Memory B cell (primary cell): ENCODE measurements at places on chromosomes 11 and 22.

- no peak for DNase-seq
Observed at GRCh38 chr11:15557457-15558230, 442.9 kb downstream of the INSC start.

DNA sequence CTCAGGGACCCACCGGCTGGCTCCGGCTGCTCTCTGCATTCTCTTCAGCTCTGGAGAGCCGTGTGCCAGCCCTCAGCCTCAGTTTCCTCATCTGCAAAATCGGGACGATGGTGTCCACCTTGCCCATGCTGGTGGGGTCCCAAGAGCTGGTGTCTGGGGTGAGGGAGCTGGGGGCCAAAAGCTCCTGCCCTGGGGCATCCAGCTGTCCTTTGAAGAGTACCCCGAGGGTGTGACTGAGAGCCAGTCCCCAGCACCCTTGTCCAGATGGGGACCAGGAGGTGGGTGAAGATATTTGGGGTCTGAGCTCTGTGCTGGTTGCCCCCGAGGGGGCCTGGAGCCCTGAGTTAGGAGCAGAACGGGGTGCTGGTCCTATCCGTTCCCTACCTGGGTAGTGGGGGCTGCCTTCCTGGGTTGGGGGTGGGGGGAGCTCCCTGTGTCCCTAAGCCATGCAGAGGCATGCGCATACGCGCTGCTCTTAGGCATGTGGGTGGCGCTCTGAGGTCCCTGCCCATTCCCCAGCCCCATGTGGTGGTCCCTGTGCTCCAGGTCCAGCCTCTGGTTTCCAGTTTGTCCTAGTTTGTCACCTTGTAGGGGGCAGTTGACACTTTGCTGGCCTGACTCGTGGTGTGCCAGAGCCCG lies 4.9 kb downstream of the LRP5 start:
- no peak for DNase-seq

DNA sequence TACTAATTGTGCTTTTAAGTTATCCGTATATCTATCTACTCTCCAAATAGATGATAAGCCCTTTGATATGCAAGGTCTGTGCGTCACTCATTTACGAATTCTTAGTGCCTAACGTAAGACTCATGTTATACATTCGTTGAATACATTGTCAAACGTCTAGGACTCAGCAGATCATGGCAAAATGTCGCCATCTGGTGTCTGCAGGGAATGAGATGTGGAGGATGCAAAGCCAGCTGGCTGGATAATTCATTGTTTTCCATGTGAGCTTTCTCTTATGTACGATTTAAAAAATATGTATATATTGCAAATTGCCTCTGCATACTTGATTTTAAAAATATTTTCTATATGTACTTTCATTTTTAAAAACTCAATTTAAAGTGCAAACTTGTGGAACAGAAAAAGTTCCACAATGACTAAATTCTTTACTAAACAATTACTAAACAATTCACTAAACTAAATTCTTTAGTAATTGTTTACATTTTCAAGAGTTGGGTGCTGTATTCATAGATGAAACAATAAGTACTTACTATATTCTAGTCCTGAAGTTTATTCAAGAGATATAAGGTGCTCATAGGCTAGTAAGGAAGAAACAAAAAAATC lies 33.8 kb downstream of the ZNF202 start:
- peak; percentile 24 for DNase-seq

DNA sequence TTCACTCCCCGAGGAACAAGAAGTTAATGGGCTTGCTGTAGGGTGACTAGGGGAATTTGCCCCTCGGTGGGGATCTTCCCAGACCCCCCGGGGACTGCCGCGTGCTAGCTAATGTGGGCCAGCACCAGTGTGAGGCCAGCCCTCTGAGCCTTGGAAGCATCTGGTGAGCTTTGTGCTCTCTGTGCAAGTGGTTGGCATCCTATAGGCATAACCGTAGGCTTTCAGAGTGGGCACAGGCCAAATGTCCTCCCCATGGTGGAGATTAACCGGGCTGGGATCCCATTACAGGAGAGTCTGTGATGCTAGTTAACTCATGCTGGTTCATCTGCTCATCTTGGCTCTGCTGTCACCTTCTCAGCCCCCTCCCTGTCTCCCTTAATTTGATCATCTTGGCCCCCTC lies 125.7 kb downstream of the TRIM29 start:
- DNase-seq = no peak

DNA sequence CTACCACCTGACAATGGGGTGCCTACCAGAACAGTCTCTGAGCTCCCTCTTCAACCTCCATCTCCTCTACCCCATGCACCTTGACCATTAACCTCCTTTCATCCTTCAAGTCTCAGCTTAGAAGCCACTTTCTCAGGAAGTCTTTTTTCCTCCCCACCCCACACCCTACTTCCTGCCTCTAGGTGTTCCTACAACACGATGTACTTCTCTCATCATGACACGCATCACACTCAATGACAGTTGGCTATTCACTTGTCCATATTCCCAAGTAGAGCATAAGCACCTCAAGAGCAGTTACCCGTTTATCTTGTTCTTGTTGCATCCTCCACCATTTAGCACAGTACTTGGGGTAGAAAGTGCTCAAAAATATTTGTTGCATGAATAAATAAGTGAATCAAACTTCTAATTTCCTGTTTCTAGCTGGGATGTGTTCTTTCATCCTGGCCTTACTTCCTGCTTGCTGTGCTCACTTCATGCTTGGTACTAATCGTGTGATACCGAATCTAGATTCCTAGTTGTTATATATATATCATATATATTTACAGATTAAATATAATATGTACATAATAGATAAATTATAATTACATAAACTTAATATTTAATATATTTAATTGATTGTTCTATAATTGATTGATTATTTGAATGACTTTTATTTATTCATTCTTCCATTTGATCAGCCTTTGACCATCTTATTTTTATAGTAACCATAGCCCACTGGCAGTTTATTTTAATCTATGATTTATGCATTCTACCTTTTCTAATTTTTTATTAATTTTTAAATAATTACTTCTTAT lies 177.5 kb upstream of the TMEM45B start:
- DNase-seq = no peak

DNA sequence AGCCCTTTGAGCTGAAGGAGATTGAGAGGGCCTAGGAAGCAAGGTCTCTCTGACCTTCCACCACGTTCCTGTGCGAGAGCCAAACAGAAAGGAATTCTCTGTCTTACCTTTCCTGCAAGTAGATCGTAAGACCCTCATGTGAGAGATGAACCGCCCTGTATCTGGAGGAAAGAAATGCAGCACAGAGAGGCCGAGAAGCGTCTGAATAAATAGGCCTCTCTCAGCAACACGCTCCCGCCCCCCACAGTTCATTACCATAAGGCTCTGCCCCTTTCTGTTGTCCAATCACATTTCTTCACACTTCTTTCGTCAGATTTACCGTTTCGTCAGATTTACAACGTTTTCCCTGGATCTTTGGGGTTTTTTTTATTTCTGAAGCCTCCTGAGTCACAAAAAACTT lies 90.3 kb downstream of the BLID start:
- no peak for DNase-seq

DNA sequence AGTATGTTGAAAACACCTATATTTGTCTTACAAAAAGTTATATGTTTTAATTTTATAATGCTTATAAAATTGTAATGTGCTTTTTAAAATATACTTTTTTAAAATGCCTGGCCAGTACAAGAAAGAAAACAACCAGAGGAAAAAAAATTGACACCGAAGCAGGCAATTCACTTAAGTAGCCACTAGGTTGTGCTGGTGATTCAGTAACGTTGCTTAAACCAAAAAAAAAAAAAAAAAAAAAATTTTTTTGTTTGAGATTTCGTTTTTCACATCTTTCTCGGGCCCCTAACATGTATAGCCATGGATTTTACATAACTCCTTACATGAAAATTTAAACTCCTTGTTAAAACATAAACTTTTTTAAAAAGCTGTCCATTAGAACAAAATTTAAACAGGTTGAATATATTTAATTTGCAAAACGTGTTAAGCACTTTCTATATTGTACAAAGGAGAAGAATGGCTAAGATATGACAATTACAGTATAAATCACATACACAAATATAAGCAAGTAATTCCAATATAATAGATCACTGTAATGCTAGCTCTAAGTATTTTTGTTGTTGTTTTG lies 9.2 kb downstream of the OR8B4 start:
- DNase-seq = no peak

- DNase-seq = no peak
Observed at GRCh38 chr22:18012531-18012930, 11.8 kb downstream of the MICAL3 start.

DNA sequence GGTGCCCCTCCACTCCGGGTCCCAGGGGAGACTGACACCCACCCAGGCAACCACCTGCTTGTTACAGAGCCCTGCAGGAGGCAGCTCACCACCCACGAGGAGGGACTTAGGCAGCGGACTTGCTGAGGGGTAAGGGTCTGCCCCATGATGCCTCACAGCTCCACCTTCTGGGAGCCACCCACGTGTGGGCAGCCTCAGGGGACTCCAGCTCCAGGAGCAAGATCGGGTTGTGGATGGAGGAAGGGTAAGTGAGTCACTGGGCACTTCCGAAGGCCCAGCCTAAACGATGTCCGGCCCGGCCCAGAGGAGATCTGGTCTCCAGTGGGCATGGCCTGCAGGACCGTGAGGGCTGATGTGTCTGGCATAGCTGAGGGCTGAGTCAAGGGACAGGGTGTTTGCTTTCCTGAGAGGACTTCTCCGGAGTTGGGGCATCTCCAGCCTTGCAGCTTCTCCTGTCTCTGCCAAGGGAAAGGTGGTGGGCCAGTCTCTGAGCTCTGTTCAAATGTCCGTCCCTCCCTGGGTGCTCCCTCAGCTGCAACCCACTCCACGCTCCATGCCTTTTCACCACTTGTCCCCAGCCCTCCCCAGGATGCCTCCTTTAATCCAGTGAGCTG lies 32.3 kb upstream of the P2RY2 start:
- DNase-seq = no peak

DNA sequence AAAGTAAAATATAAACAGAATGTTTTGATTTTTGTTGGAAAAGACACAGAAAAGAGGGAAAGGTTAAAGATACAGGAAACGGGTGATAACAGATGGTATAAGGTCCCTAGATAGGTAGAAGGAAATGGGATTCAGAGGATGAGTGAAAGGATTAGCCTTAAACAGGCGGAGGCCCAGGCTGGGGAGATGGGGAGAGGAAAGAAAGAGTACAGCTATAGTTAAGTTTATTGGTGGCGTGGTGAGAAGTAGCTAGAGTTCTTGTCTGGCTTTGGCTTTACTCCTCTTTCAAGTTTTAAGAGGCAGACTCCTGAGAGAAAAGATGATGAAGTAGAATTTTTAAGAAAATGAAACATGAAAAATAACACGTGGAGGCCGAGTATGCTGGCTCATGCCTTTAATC lies 13.7 kb downstream of the ZBTB44 start:
- DNase-seq = no peak

DNA sequence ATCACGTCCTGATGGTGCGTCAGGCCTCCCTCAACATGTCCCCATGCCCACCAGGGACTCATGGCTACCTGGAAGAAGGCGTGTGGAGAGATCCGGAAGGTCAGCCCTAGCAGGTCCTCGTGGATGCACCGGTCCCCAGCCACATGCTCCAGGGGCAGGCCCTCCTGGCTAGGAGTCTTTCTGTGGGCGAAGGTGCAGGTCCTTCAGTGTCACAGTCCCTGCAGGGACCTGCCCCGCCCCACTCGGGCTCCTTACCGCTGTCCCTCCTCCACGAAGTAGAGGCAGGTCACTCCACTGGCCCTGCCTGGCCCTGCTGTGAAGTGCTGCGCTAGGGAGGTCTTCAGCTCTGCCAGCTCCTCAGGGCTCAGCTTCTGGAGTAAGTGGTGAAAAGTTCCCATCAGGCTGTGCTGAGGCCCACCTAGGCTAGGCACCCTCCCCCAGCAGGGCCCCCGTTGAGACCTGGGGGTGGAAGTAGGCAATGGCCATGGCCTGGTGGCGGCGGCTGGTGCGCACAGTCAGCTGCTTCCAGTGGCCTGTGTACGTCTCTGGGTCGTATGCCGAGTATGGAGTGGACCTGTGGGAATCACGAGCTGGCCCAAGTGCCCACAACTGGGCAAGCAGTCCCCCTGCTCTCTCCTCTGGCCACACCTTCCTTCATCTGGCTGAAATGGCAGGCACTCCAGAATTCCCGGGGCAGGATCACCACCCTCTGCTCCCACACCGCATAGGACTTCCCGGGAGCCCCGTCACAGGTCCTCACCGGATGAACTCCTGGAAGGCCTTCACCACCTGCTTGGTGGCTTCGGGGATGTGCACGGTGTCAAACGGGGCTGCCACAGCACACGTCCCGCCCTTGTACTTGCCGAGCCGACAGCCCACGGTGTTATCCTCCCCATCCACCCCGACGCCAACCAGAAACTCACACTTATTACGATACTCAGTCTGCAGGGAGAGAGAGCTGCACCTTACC lies 1.1 kb upstream of the RANBP1 start:
- DNase-seq = no peak

GRCh38 chr22:20988573-20989322 lies 6.7 kb downstream of the LZTR1 start:
- DNase-seq = no peak

- no peak for DNase-seq
Observed at GRCh38 chr22:32700191-32700882, 101.2 kb upstream of the TIMP3 start.

- no peak for DNase-seq
Observed at GRCh38 chr11:112156956-112157766, 6.7 kb downstream of the IL18 start.

GRCh38 chr11:81026032-81026431 lies 1585.2 kb upstream of the TENM4 start:
- DNase-seq = no peak

DNA sequence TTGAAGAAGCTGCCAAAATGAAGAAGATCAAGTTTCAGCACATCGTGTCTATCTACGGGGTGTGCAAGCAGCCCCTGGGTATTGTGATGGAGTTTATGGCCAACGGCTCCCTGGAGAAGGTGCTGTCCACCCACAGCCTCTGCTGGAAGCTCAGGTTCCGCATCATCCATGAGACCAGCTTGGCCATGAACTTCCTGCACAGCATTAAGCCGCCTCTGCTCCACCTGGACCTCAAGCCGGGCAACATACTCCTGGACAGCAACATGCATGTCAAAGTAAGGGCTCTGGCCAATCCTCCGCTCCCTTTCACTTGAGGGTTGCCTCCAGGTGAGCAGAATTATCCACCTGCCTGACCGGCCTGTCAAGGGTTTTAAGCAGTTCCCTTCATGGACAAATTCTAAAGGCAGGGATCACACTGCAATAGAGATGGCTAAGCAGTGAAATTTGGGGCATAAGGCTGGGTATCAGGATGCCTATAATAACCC lies 6.0 kb downstream of the ANKK1 start:
- DNase-seq = no peak

GRCh38 chr11:76277298-76278175 lies 71.2 kb upstream of the WNT11 start:
- no peak for DNase-seq

DNA sequence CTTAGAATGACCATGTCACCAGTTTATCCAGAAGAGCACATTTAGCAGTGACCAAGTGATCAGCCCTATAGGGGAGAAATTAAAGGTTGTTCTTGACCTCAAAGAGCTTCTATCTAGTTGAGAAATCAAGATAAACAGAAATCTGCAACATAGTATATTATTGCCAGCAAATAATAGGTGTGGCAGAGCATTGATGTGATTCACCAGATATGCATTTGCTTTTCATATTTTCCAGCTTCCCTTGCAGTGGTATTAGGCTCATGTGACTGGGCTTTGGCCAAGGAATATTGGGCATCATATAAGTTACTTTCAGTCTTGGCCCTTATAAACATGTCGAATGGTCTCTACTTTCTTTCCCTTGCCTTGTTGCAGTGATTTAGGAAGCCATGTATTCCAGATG lies 34.5 kb downstream of the COMMD9 start:
- no peak for DNase-seq
